CD4-positive, alpha-beta memory T cell (primary cell): ENCODE measurements at places on chromosomes 1 and 21. TPM values are rescaled to one million over a fixed set of nuclear protein-coding genes. Genes with fewer than 3 reads are reported as not detected.

The KCNJ15 gene
- polyA plus RNA-seq = 0.55 TPM

The LCE1E gene
- polyA plus RNA-seq = not detected

The CD52 gene
- 8,660 TPM for polyA plus RNA-seq

The LHX8 gene
- not detected for polyA plus RNA-seq

The EVA1C gene
- 23.9 TPM for polyA plus RNA-seq

The TMEM82 gene
- not detected for polyA plus RNA-seq

DNA sequence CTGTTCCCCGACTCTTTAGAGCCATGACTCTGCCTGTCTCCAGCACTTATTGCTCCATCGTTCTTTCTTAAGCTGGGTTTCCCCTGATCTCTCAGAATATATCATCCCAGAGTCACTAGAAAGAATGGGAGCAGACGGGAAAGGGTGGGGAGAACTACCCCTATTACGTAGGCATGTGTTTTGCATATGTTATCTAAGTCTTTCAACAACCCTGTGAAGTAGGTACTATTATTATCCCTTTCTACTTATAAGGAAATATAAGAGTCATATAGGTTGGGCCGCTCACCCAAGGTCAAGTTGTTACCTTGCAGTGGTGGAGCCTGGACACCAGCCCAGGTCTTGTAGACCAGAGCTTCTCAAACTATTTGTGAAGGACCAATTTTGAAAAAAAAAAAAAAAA lies 38.7 kb downstream of the ELF3 start:
- DNase-seq = no peak

DNA sequence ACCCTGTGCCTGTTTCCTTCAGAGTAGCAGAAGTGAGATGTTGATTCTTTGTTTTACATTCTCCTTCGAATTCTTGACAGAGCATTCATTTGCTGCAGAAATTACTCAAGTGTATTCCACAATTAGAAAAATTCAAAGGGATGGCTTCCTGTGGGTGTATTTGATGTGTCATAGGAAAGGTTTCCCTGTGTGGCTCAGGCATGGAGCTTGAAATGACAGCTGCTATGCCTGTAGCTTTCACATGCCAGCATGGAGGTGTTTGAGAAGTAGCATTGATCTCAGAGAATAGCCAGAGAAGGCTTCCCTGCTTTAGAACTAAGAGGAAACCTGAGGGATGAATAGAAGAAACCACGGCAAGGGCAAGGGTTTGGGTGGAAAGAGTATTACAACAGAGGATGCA lies 317.2 kb upstream of the DEPDC1 start:
- no peak for DNase-seq

DNA sequence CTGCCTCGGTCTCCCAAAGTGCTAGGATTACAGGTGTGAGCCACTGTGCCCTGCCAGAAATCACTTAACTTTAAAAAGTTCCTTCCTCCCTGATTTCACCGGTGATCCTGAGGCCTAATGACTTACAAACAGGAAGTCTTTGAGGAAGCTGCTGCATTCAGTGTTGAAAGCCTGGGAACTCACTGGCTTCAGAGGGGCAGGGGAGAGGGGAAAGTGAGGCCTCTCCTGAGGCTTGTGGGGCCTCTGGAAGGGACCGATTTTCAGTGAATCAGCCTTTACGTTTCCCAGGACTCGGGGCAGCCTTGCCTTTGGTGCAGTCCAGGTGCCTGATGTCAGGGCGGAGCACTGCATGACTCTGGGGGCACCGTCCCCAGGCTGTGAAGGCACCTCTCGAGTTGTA lies 30.1 kb upstream of the ARHGEF10L start:
- DNase-seq = no peak

DNA sequence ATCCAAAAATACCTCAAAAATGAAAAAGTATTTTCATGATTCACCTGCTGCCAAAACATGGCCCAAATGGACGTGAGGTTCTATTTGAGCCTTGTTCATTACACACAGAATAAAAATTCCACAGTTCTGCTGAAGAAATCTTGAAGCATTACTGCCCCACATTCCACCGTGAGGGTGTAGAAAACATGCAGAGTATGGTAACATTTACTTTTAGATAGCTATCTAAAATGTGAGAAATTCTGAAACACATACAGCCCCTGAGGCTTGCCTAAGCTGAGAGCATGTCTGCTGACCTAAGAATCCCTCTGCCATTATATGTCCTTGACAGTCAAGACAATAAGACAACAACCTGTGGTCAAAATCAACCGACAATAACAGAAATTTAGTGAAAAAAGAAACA lies 186.5 kb downstream of the DSCAM start:
- DNase-seq = no peak

DNA sequence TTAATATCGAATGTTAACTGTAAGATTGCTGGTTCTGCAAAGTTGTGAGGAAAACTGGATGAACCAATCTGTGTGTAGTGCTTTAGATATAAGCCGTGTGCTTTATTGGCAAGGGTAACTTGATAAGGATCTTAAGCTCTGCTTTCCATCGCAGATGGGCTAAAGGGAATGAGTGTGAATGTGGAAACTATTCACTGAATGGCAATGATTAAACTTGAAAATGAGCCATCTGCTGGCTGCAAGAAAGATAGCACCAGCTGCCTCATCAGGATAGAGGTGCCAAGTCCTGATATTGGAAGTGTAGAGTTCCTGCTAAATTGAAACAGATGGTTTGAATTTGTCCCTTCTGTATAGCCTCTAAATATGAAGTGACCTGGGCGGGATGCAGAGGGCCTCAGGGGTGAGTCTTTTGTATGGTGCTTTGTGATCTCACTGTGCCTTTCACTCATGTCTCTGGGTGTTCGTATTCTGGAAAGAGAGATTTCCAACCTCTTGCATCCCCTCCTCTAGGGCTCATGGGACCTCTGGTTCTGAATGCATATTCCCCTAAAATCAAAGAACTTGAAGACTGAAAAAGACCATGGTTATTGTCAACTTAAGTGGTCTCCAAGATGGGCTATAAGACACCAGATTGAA lies 9.2 kb downstream of the FCRL3 start:
- no peak for DNase-seq
